GM04504 (cell line): ENCODE measurements at places on chromosomes 3 and 15.

- no peak for DNase-seq
These were observed 589 bp downstream of the KLF15 start for GRCh38 chr3:126356373-126357264.

DNA sequence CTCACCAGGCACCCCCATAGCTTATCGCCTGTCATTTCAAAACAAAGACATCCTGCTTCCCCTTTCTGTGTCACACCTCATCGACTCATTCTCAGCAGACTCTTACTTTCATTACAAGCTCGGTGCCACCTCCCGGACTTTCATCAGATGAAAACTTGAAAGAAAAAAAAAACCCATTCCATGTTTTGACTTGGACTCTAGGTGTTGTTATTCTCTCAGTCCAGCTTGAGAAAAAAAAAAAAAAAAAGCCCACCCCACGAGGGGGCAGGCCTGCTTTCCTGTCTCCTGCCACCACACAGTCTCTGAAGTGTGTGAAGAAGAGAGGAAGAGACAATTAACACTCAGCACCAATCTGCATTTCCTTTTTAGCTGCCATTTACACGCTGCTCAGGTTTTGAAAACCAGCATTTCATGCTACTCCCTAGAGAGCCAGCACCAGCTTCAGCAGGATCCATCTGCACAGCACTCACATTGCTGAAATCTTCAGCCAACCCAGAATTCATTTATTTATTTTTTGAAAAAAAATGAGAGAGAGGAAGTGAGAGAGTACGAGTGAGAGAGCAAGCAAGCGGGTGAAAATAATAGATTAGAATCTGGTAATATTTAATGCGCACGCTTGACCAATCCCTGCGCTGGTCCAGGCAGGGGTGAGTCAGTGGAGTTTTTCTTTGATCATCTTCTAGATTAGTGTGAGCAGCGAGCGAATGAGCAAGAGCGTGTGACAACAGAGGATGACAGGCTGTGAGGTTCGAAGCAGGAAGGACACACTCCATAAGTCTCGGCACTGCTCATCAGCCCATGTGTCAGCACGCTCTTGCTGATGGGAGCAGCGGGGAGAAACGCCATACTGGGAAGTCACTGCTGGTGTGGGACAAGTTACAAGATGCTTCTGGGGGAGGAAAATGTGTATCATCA is 23.5 kb downstream of the ZNF80 start:
- peak; percentile 58 for DNase-seq

DNA sequence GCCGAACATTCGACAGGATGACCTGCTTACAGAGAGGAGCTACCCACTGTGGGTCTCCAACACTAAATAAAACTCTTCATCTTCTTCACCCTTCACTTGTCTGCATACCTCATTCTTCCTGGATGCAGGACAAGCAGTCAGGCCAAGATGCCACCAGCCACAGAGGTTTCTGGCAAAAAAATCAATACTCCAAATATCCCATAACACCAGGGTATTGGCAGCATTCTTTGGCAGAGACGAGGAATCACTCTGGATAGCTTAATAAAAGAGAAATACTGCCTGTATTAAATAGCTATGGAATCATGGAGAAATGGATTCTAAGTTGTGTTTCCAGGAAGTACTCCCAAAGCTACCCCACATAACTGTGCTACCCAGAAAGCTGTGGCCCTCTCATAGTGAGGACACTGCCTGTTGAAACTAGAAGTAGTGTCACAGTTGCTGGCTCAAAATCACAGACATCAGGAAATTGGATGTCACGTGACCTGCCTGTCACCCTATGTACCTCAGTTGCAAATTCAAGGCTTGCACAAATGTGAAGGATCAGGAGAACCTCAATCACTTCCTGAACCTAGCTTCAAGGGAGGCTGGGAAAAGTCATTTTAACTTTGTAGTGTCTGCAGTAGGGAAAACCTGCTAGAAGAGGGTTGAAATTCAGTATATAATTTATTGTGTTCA is 11.0 kb upstream of the LRRC31 start:
- no peak for DNase-seq

DNA sequence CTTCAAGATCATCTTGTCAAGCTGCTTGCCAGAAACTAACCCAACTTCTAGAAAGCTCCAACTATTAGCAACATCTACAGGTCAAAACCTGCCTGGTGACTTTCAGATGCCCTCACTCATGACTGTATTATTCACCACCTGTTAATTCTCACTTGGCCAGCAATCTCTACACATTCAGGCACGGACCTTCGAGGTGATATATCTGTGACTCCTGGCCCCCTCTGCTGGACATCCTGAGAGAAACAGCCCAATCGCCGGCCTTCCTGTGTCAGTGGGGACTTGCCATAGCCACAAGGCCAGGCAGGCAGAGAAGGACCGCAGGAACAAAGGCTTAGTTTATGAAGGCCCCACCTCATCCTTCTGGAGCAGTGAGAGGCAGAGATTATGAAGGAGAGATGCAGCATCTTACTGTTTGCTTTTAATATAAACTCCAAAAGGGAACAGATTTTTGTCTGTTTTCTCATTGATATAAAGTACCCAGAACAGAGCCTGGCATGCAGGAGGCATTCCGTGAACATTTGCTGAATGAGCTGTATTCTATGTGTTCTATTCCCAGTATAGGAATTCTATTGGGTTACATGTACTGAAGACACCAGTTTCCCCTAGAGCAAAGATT is 24.4 kb upstream of the OCA2 start:
- DNase-seq: peak; percentile 50

DNA sequence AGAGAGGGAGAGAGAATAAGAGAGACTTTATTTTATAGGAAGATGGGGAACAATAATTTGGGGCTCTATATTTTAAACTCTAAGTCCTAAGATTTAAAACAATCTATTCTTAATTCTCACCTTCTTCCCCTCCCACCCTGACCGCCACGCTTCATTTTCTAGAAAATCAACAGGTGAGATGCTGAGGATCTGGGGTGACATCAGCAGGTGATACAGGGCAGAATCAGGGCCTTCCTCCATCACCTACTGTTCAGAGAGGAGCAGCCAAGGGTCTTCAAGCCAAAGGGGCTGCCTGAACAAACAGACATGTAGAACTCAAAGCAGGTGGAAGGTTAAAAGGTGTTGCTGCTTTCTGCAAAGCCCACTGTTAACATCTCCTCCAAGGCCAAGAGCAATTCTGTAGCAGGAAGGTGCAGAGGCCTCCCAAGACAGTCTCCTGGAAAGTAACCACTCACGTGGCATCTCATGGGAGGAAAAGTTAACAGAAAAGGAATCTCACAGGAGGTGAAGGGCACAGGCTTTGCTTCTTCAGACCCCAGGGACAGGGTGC is 183.6 kb upstream of the TLE3 start:
- no peak for DNase-seq

DNA sequence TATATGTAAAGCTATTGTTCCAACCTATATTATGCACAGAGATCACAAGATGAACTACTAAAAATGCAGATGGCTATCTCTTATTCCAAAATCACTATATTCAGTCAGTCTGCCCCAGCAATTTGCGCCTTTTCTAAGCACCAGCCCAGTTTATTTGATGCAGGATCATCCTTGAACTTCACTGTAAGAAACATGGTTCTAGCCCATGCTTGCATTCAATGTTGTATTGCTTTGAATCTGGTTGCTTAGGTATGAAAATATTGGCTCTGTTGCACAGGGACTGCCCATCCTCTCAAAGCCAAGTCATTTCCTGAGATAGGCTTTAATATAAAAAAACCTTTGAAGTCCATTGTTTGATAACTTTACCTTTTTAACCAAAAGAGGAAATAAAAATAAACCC is 170.5 kb upstream of the LRIG1 start:
- DNase-seq: no peak

- no peak for DNase-seq
These were observed 645.6 kb upstream of the CBLB start for GRCh38 chr3:106514431-106514830.

DNA sequence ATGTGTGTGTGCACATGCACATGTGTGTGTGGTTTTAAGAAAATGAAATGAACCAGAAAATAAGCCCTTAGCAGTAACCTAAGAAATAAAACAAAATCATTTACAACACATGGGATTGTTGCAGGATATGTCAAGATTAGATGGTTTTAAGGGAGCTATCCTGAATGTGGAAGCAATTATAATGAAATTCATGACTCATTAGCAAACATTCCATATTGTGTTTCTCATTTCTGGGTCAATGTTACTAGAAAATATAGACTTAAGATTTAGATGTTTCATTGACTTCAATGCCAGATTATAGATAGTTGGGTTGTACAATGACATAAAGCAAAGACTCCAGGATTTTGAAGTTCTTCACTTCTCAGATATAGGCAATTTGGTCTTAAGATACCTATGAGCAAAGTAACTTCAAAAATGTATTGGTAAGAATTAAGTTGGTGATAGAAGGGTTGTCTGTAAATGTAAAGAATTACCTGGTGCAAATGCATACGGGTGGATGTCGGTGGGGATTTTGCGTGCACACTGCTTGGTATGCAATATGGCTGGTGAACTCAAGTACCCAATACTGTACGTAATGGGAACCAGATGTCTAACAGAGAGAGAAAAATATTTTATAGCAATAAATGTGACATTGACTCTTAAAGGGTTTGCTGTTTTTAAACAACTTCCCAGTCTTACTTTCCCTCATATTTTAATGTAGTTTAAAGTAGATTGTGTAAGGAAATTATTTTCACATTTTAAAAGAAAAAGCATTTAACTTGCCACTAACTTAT is 53.9 kb upstream of the NR2F2 start:
- DNase-seq: peak; percentile 56

- no peak for DNase-seq
These were observed 3.7 kb downstream of the SEC22C start for GRCh38 chr3:42578054-42578453.

- no peak for DNase-seq
These were observed 26.9 kb downstream of the PHC3 start for GRCh38 chr3:170154569-170155143.

DNA sequence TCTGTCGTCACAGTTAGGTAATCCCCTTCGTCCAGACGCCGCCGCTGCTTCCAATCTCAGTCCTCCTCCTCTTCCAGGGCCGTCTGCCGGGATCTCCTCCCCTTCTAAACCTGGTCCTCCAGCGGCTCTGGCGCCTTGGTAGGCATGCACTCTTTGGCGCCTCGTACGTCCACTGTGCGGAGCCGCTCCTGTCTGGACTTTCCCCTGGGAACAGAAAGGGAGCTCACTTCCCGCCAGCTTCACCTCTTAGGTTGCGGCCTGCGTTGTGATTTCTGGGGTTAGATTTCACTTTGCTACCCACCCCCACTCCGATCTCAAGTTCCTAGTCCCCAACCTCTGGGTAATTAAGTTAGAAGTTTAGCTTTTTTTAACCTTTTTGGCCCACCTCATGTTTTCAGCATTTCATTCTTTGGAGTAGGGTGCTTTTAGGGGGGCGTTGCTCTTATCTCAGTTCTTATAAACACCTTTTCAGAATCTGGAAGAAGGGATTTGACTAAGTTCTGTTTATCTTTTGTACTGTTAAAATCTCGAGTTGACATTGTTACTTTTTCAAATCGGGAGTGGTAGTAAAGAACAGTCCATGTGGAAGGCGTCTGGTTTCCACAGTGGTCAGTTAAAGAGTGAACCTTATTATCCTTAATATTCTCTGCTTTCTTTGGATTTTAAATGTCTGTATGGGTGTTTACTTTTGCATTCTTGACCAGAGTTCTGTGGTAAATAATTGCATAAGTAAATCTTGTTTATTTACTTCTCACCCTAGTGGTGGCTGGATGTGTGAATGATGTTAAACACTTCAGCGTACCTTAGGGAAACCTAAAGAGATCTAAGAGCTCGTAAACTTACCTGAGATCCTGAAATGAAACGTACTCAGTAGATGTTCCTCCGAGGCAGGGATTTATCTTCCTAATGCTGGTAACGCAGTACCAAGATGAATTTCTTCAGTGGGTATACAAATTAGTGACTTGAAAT is 611 bp downstream of the CTDSPL2 start:
- DNase-seq: peak; percentile 36

- DNase-seq: no peak
These were observed 162.3 kb upstream of the NR2E3 start for GRCh38 chr15:71648095-71648494.

DNA sequence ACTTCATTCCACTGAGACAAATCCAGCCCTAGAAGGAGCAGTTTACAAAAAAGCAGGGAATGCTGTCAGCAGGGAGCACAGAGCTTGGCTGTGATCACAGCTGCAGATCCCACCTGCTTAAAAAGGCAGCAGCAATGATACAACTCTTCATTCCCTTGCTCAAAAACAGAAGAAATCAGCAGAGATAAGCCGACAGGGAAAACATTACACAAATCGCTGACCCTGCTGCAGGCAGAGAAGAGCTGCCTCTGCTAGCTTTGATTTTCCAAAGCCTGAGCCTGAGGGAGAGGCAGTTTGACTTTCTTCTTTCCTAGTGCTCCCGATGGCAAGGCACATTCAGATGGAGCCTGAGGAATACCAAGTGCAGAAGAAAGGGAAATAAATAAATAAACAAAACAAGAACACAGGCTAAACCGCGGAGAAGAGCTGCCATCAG is 80.2 kb downstream of the SHQ1 start:
- DNase-seq: no peak

- DNase-seq: no peak
These were observed 5.7 kb downstream of the NT5DC2 start for GRCh38 chr3:52527732-52528585.

DNA sequence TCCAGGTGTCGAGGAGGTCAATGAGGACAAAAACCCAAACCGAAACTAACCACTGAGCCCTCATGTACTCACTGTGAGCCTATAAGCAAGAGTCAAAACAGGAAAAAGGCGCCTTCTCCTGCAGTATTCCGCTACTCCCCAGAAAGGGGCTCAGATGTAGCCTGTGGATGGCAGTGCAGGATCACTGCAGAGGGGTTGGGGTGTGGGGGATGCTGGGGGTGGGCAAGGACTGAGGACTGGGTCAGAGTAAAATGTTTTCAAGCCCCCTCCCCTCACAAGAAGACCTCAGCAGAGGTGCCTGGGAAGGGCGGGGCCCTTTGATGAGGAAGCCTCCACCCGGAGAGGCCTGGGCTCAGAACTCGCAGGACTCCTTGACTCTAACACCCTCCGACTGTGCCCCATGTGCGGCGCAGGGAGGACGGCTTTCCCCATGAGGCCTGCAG is 170.1 kb downstream of the OSBPL10 start:
- no peak for DNase-seq

- DNase-seq: no peak
These were observed 32.0 kb downstream of the SELENOT start for GRCh38 chr3:150635076-150635475.

GRCh38 chr3:149703466-149703865 is 45.6 kb upstream of the WWTR1 start:
- peak; percentile 79 for DNase-seq

- no peak for DNase-seq
These were observed 5.3 kb downstream of the TM4SF4 start for GRCh38 chr3:149479621-149480325.

DNA sequence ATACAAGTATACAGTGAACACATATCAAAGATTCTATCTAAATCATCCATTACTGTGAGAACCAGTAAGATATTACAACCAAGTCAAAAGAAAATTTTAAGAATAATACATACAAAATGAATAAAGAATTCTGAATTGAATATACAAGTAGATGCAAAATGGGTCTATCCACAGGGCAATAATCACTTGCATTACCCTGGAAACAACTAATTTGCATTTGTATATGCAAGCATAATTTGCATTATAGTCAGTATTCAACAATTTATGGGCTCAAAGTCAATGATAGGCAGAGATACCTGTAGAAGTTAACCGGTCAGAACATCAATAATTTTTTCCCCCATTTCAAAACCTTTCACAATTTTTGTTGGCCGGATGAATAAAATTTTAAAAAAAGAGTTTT is 512.2 kb upstream of the ALCAM start:
- no peak for DNase-seq
